Spinal cord (tissue), 10 donors: ENCODE measurements at places on chromosomes 12 and 14.

- H3K36me3 ChIP-seq, result no peaks in the 10 kb centered on the region
- H3K27me3 ChIP-seq, result no peaks in the 10 kb centered on the region
- DNase-seq, result no peak
- no peak overlapping the region for H3K4me3 ChIP-seq
- H3K27ac ChIP-seq, result no peak overlapping the region
- H3K4me1 ChIP-seq, result no peaks in the 10 kb centered on the region
Measured at GRCh38 chr14:24279301-24280186, 8.1 kb upstream of the RABGGTA start.

- no peak overlapping the region for H3K27ac ChIP-seq
- no peaks in the 10 kb centered on the region for H3K27me3 ChIP-seq
- H3K4me3 ChIP-seq, result no peak overlapping the region
- H3K4me1 ChIP-seq, result no peaks in the 10 kb centered on the region
Measured at GRCh38 chr12:128073937-128074336, 193.0 kb upstream of the TMEM132C start.

- no peak for DNase-seq
- no peaks in the 10 kb centered on the region for H3K27me3 ChIP-seq
- H3K36me3 ChIP-seq, result peaks cover 34% of the 10 kb centered on the region
- H3K4me1 ChIP-seq, result peaks cover 3% of the 10 kb centered on the region
- H3K4me3 ChIP-seq, result no peak overlapping the region
- no peak overlapping the region for H3K27ac ChIP-seq
Measured at GRCh38 chr12:51188359-51189051, 15.6 kb upstream of the TFCP2 start.

DNA sequence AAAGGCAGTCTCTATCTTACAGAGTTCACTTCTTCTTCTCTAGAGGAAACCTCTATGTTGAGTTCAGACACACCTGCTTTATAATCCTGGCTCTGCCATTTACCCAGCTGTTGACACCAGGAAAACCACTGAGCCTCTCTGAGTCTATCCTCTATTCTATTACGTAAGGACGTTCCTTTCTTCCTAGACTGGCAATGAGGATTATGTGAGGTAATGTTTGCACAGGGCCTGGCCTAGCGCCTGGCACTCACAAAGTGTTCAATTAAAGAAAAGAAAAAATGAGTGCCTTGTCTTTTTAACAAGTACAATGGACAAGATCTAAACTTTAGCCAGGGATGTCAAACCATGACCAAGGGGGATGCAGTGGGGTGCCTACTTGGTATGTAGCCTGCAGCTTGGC lies 641.9 kb upstream of the TBX3 start:
- H3K36me3 ChIP-seq, result no peaks in the 10 kb centered on the region
- DNase-seq, result no peak

GRCh38 chr14:33693237-33693636 lies 257.6 kb downstream of the EGLN3 start:
- no peak overlapping the region for H3K4me3 ChIP-seq
- no peak for DNase-seq
- H3K36me3 ChIP-seq, result no peaks in the 10 kb centered on the region
- H3K27ac ChIP-seq, result no peak overlapping the region
- H3K27me3 ChIP-seq, result no peaks in the 10 kb centered on the region

- no peaks in the 10 kb centered on the region for H3K27me3 ChIP-seq
- no peaks in the 10 kb centered on the region for H3K4me1 ChIP-seq
- peak overlapping the region; percentile 19 for H3K27ac ChIP-seq
- H3K36me3 ChIP-seq, result no peaks in the 10 kb centered on the region
- DNase-seq, result no peak
Measured at GRCh38 chr12:24778486-24779304, 170.2 kb downstream of the BCAT1 start.

DNA sequence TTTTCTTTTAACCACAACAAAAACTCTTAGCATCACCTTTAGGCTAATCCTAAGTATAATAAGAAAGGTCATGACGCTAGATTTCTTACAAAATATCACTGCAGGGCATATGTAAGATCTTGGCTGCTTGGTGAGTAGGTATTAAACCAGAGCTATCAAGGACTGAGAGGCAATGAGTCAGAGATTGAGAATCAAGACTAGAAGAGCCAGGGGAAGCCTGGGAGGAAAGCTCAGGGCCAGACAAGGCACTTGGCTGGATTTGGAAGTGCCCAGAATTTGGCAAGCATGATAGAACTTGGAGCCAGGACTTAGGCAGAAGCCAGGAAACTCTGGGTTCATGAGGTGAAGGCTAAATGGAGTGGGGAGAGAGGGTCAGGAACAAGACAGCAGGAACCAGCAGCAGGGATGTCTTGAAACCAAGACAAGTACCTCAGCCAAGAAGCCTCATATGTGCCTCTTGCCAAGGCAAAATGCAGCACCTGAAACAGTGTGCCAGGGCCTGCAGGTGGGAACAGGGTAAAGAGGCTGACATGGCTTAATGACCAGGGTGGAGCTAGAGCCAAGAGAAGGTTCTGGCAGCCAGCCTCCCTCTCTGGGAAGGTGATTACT lies 49.9 kb downstream of the PTHLH start:
- no peaks in the 10 kb centered on the region for H3K4me1 ChIP-seq
- H3K27me3 ChIP-seq, result no peaks in the 10 kb centered on the region
- no peaks in the 10 kb centered on the region for H3K36me3 ChIP-seq
- no peak overlapping the region for H3K4me3 ChIP-seq

- H3K36me3 ChIP-seq, result peaks cover 4% of the 10 kb centered on the region
- peaks cover 62% of the 10 kb centered on the region for H3K4me1 ChIP-seq
- H3K27me3 ChIP-seq, result no peaks in the 10 kb centered on the region
- H3K27ac ChIP-seq, result peak overlapping the region; percentile 84
Measured at GRCh38 chr14:93752980-93753561, 35.2 kb downstream of the PRIMA1 start.

GRCh38 chr12:53476769-53477209 lies 22.5 kb downstream of the MAP3K12 start:
- H3K4me1 ChIP-seq, result no peaks in the 10 kb centered on the region
- DNase-seq, result no peak
- peaks cover 62% of the 10 kb centered on the region for H3K36me3 ChIP-seq
- no peak overlapping the region for H3K4me3 ChIP-seq
- H3K27ac ChIP-seq, result no peak overlapping the region

- H3K27me3 ChIP-seq, result no peaks in the 10 kb centered on the region
- H3K27ac ChIP-seq, result no peak overlapping the region
- DNase-seq, result no peak
Measured at GRCh38 chr12:64840949-64841717, 16.7 kb downstream of the TBC1D30 start.

GRCh38 chr12:1322821-1323220 lies 271.6 kb downstream of the FBXL14 start:
- H3K27me3 ChIP-seq, result no peaks in the 10 kb centered on the region
- H3K4me1 ChIP-seq, result peaks cover 3% of the 10 kb centered on the region
- no peaks in the 10 kb centered on the region for H3K36me3 ChIP-seq
- DNase-seq, result no peak

- no peak for DNase-seq
- no peak overlapping the region for H3K27ac ChIP-seq
- peaks cover 4% of the 10 kb centered on the region for H3K36me3 ChIP-seq
Measured at GRCh38 chr12:47705229-47705565, 633 bp downstream of the RPAP3 start.

DNA sequence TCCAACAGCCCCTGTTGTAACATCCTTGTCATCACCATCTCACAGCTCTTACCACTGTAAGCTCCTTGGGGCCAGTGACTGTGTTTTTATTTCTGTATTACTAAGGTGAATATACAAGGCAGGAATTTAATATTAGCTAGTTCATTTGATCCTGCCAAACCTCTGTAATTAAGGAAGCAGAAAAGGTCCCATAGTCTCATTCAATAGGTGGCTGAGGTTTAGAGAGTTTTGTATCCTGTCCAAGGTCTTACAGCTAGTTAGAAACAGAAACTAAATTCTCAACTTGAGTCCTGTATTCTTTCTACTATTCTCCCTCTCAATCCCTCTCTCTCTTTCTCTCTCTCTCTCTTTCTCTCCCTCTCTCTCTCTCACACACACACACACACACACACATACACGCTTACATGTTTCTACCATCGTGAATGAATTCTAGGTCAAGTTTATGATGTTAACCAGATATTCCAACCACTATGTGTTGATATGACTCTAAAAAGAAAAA lies 543 bp upstream of the GLIPR1 start:
- H3K27ac ChIP-seq, result peak overlapping the region; percentile 68
- no peaks in the 10 kb centered on the region for H3K36me3 ChIP-seq
- peak overlapping the region; percentile 39 for H3K4me3 ChIP-seq
- H3K27me3 ChIP-seq, result no peaks in the 10 kb centered on the region
- DNase-seq, result no peak

DNA sequence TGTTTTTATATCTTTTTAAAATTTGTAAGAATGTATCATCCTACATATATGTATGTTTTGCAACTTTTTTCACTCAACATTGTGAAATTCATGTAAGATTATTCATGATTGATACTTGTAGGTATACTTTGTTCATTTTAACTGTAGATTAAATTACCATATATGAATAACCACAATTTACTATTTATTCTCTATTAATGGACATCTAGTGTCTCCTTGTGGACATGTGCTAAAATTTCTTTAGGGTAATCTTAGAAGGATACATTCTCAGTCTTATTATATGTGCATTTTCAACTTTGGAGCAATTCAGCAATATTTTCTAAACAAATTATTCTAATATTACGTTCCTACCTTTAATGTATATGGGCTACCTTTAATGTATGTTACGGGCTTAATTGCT lies 192.4 kb downstream of the FUT8 start:
- H3K36me3 ChIP-seq, result no peaks in the 10 kb centered on the region
- H3K4me1 ChIP-seq, result no peaks in the 10 kb centered on the region
- no peak for DNase-seq
- H3K27ac ChIP-seq, result no peak overlapping the region

GRCh38 chr14:88232771-88233170 lies 90.3 kb downstream of the KCNK10 start:
- no peaks in the 10 kb centered on the region for H3K4me1 ChIP-seq
- DNase-seq, result no peak
- no peaks in the 10 kb centered on the region for H3K36me3 ChIP-seq
- H3K4me3 ChIP-seq, result no peak overlapping the region
- H3K27ac ChIP-seq, result no peak overlapping the region

DNA sequence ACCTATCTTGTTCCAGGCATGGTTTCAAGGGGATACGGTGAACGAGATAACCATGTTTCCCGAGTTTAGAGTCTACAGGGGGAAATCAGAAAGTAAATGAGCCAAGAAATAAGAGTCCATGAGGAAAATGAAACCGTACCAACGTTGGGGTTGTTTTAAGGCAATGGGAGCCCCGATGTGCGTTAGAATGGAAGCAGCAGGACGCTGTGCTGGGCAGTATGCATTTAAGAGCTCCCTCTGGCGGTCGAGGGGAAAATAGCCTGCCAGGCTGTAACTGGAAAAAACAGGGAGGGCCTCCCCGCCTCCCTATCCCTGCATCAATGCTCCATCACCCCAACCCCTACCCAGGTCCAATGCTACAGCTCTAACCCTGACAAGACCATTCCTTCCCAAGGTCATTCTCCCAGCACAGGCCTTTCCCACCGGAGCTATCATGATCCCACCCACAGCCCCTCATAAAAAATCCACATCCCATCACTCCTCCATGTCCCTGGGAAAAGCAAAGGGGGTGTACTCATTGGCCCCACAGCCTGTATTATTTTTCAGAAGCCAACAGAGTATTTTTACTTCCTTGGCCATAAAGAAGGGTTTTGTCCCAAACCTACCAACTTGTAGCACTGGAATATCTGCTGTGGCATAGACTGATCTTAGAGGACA lies 226.3 kb upstream of the NOS1 start:
- no peak overlapping the region for H3K4me3 ChIP-seq
- DNase-seq, result peak; percentile 69
- no peak overlapping the region for H3K27ac ChIP-seq
- peaks cover 4% of the 10 kb centered on the region for H3K27me3 ChIP-seq
- H3K36me3 ChIP-seq, result no peaks in the 10 kb centered on the region

GRCh38 chr12:26264215-26264838 lies 69.0 kb downstream of the SSPN start:
- H3K27ac ChIP-seq, result no peak overlapping the region
- DNase-seq, result no peak
- H3K36me3 ChIP-seq, result no peaks in the 10 kb centered on the region
- H3K4me3 ChIP-seq, result no peak overlapping the region
- H3K4me1 ChIP-seq, result no peaks in the 10 kb centered on the region
- H3K27me3 ChIP-seq, result no peaks in the 10 kb centered on the region

- H3K27me3 ChIP-seq, result no peaks in the 10 kb centered on the region
- H3K4me3 ChIP-seq, result no peak overlapping the region
- H3K36me3 ChIP-seq, result no peaks in the 10 kb centered on the region
- peak; percentile 91 for DNase-seq
- peak overlapping the region; percentile 54 for H3K27ac ChIP-seq
Measured at GRCh38 chr14:69593018-69593677, 18.2 kb upstream of the SUSD6 start.

DNA sequence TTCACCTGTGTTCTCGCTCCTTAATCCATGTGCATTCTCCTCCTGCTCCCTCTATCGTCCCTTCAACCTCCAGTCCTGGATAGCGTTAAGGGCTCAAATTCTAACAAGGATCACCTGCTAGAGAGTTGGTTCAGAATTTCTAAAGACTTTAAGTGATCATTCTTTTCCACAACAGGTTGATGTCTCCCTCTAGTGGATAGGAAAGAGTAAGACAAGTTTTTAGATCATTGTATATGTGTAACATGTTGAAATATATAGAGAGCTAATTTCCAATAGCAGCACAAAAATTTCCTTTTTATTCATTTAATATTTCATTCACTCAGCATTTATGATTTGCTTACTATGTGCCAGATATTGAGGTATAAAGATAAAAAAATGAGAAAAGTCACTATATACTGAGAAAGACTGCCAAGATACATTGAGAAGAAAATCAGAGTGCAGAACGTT lies 9.3 kb upstream of the ESR2 start:
- H3K36me3 ChIP-seq, result no peaks in the 10 kb centered on the region
- peak; percentile 65 for DNase-seq
- H3K27me3 ChIP-seq, result no peaks in the 10 kb centered on the region

DNA sequence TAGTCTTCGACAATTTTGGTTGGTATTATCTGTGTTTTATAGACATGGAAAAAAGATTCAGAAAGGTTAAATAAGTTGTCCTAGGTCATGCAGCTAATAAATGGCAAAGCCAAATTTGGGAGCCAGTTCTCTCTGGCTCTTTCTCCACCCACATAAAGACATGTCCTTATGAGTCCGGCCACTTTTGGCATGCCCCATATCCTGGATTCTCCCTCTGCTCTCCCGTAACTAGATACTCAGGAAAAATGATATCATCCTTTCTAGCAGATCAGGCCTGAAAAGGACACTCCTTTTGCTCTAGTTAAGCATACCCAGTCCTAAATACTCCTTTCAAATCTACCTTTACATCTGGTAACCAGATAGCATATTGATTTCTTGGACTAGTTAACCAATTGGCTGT lies 64.4 kb downstream of the TTLL5 start:
- no peaks in the 10 kb centered on the region for H3K27me3 ChIP-seq
- H3K27ac ChIP-seq, result no peak overlapping the region
- H3K4me1 ChIP-seq, result no peaks in the 10 kb centered on the region

- no peak overlapping the region for H3K4me3 ChIP-seq
- peak overlapping the region; percentile 6 for H3K27ac ChIP-seq
- no peaks in the 10 kb centered on the region for H3K36me3 ChIP-seq
Measured at GRCh38 chr12:41794336-41794735, 350.3 kb downstream of the GXYLT1 start.
